ENCODE measurements at places on chromosomes 5 and 9.

DNA sequence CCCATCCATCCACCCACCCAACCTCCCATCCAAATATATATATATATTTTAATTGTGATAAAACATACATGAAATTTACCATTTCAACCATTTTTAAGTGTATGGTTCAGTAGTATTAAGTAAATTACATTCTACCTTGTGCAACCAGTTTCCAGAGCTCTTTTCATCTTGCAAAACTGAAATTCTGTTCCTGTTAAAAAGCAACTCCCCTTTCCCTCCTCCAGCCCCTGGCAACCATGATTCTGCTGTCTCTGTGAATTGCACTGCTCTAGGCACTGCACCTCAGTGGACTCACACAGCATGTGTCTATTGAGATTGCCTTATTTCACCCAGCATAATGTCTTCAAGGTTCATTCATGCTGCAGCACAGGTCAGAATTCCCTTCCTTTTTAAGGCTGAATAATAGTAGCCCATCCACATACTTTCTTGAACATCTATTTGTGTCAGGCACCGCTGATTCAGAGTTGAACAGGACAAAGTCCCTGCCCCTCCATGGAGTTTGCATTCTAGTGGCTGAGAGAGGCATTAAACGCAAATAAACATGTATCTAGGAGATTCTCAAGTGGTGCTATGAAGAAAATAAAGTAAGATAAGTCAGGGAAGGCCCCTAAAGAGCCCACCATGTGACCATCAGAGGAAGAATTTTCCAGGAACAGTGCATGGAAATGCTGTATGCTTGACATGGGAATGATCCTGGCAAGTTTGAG is 24.0 kb downstream of the CSF1R start:
- DNase-seq = no peak

DNA sequence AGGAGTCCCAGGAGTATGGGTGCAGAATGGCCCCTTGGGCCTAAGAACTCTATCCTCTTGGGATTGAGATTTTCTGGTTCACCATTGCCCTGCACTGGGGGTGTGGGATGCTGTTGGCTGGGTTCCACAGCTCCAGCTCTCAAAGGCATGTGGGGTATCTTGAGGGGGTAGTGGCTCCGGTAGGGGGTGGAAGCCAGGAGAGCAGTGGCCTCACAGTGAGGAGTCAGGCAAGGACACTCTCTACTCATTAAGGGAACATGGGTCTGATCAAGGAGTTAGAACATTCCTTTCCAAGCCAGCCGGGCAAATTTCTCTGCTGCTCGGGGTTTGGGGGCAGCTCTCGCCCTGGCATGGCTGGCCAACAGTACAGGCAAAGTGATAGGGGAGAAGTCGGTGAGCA is 33.0 kb downstream of the LARP1 start:
- no peak for DNase-seq

DNA sequence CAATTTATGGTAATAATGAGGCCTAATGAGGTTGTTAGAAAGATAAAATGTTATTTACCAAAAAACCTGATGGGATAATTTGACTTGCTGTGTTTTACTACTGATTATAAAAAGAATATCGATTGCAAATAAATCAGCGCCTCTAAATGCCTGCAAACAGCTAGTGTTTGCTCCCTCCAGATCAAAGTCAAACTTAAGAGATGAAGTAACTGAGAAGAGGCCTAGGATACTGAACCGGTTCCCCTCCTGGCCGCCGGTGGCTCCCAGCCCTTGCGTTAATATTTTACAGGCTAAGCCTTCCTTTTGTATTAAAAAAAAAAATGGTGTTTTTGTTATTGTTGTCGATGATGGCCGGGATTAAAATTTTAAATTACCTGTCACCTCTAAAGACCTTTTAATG is 2.6 kb downstream of the IRX1 start:
- DNase-seq = no peak

- DNase-seq = no peak
These were observed 3.1 kb upstream of the DBH start for GRCh38 chr9:133632806-133633680.

GRCh38 chr5:10475931-10476676 is 34.4 kb downstream of the ROPN1L start:
- no peak for DNase-seq

DNA sequence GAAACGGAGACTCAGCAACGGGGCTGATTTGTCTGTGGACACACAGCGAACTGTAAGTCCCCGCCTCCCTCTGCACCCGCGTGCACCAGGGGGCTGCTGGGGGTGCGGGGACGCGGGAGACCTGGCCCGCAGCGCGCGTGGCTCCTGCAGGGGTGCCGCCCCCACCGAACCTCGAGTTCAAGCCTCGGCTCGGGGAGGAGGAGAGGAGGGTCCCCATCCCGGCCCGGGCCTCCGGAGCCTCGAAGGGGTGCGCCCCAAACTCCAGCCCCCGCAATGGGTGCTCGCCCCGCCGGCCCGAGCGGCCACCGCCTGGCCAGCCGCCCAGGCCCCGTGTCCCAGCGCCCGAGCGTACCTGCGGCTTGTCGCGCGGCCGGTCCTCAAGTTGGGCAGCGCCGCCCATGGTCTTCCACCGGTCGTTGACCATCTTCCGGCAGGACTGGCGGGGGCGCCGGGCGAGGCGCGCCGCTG is 829 bp downstream of the FIBCD1 start:
- DNase-seq = no peak

- peak; percentile 32 for DNase-seq
These were observed 26.1 kb upstream of the IL7R start for GRCh38 chr5:35830587-35830986.

GRCh38 chr9:121242959-121243346 is 25.0 kb upstream of the GSN start:
- DNase-seq = no peak

GRCh38 chr5:91024727-91025126 is 358.4 kb downstream of the ARRDC3 start:
- no peak for DNase-seq

DNA sequence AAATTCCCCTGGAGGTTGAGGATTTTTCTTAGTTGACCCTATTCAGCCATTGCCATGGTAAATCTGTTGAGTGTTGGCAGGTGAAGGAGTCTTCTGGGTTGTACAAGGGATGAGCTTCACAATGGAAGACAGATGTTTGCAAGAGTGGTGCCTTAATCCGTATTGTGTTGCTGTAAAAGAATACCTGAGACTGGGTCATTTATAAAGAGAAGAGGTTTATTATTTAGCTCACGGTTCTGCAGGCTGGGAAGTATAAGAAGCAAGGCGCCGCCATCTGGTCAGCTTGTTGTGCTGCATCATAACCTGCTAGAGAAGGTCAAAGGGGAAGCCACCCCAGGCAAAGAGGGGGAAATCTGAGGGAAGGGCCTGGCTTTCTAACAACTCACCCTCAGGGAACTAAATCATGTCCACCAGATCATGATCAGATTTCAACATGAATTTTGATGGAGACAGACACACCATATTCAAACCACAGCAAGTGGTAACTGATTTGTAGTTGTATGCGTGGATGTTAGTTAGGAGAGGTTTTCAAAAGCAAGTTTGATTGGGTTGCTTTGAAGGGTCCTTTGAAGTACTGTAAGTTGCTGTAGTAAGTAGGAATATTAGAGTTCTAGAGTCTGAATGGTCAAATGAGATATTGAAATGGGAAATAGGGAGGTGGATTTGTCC is 2.5 kb downstream of the TNPO1 start:
- peak; percentile 66 for DNase-seq

- DNase-seq = no peak
These were observed 355.4 kb downstream of the MAN2A1 start for GRCh38 chr5:110045158-110045557.

DNA sequence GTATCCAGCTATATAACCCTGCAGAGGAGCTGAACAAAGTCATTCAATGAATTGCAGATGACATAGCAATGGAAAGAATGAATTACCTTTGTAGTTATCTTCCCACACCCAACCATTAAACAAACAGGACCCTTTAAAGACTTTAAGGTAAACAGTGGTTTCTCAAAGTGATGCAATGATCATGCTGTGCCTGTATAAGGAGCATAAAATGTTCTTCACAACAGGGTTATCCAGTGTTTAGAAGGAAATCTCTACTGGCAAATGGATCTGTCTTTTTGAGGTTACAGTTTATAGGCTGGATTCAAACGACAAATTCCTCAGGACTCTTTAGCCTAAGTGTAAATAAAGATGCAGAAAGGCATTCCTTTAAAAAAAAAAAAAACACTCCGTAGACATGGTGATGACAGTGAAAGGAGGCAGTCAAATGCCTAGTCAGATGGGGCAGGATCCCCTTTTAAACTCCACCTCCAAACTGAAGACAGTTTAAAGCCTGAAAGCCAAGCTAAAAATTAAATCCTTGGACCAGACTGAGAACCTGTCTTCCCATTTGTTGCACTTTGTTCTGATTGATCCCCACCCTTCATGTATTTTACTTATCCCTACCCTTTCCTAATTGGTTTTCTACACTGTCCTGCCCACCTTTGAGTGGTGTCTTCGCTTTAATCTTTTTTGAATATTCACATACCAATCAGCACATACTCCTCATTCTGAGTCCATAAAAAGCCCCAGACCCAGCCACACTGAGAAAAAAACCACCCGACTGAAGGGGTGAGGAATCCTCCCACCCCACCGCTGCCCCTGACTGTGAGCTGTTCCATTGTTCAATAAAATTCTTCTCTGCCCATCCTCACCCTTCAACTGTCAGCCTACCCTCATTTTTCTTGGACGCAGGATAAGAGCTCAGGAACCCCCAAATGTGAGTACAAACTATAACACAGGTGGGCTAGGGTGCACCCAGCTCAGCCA is 761.3 kb upstream of the DMAC1 start:
- DNase-seq = no peak

GRCh38 chr5:32311404-32312196 is 1.1 kb downstream of the MTMR12 start:
- DNase-seq = no peak

DNA sequence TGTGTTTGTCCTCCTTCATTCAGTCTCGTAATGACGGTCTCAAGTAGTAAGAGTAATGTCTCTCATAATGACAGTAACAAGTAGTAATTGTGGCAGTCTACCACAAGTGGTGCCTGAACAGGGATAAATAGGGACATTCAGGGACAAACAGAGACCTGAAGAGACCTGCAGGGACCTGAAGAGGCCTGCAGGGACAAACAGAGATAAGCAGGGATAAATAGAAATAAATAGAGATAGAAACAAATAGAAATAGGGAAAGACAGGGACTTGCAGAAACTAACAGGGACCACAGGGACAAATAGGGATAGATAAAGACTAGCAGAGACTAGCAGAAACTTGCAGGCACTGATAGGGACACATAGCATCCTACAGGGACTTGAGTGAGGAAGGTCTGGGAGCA is 7.9 kb downstream of the UGT3A2 start:
- DNase-seq = no peak

- no peak for DNase-seq
These were observed 590.5 kb downstream of the CCDC171 start for GRCh38 chr9:16143310-16143709.

DNA sequence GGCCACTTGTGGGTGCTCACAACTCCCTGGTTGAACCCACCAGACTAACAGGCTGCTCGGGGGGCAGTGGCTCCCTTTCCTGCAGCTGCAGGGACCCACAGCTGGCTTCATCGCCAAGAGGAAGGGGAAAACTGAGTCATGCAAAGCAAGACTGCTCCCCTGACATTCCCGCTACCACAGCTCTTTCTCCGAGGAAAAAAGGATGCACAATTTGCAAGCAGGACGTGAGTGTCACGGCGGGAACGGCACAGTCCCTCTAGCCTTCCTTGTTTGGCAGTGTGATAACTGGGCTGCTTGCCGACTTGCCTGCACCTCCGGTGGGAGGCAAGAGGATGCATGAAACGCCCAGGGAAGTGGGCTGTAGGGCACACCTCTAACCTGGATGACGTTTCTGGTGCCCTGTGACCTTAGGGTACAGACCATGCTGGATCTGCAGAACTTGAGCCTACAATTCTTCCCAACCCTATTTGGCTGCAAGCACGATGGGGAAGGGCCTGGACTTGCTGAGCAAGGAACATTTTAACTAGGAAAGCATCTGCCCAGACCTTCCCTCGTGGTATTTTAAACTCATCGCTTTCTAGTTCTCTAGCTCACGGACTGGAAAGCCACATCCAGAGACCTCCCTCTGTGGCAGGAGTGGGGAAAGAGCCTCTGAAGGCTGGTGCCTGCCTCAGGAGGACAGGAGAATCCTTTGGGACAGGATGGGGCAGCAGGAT is 7.8 kb downstream of the SH3PXD2B start:
- DNase-seq = no peak

DNA sequence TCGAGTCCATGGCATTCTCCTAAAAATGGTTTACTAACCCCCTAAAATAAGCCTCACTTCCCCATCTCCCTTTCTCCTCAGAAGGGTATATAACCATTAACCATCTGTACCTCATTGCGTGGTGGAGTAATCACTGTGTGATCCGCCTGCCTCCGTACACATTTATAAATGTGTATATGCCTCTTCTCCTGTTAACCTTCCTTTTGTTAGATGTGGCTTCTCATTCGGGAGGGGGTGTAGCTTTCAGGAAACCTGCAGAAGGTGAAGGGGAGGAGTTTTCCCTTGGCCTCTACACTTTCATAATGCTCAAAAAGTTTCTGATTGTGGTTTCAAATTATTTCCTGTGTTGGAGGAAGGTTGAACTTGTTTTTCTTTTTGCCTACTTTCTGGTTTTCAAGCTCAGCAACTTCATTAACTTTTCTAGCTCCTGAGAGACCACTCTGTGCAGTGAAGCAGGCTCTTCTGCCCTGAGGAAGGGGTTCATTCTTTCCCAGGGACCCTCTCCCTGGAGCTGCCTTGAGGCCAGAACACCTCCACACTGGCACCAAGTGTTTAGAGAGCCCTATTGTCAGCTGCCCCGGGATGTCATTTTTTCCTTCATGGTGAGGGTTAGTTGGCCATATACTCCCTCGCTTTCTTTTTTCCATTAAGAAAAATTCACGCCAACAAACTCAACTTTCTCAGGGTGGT is 46.9 kb downstream of the RASGRF2 start:
- DNase-seq = peak; percentile 78

GRCh38 chr5:55982957-55983381 is 11.8 kb downstream of the IL6ST start:
- no peak for DNase-seq

- no peak for DNase-seq
These were observed 105.3 kb upstream of the BOD1 start for GRCh38 chr5:173721601-173722232.

- DNase-seq = no peak
These were observed 219.5 kb downstream of the PCSK5 start for GRCh38 chr9:76109953-76110352.

DNA sequence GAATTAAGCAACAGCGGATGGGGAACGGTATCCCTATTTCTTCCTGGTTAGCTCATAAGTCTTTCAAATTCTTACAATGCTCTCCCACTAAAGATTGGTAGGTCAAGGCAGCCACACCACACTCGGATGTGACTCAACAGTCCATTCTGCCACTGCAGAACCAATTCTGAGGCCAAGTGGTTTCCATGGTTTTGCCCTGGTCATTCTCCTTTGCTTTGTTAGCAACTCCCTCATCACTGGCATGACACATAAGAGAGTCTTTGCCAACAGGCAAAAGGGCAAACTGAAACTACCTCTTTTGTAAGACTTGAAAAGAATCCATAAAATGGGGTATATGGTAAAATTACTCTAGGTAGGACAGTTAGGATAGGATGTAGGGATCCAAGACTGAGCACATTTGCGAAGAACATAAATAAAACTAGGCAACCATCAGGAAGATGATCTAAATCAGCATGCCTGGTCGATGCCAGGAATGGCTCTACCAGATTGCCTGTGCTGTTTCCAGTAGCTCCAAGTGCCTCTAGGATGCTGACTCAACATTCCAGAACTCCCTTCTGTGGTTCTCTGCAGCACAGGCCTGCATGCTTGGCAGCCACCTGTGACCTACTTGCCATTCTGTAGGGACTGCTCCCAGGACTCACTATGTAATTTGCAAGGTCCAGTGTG is 105.4 kb downstream of the DCP2 start:
- no peak for DNase-seq

GRCh38 chr9:134348404-134349155 is 22.3 kb downstream of the RXRA start:
- no peak for DNase-seq

GRCh38 chr5:176543428-176544182 is 5.5 kb upstream of the CDHR2 start:
- DNase-seq = peak; percentile 70

Measured in T-helper 2 cell (primary cell).